Tracheal epithelial cell (primary cell): ENCODE measurements at places on chromosomes 5 and 9. TPM values are rescaled to one million over a fixed set of nuclear protein-coding genes. Genes with fewer than 3 reads are reported as not detected.

Gene PLCXD3
- under 0.01 TPM in 1 of 2 replicates, not detected in the other for total RNA-seq

Gene HSD17B3
- total RNA-seq: 1.2 and 1.3 TPM in 2 replicates

Gene CCL19
- total RNA-seq: not detected in 2 replicates

Gene ZNF462
- 14.5 and 18.1 TPM in 2 replicates for total RNA-seq

Gene SLC6A3
- total RNA-seq: not detected in 2 replicates

Gene HRCT1
- total RNA-seq: 0.85 TPM in 1 of 2 replicates, not detected in the other

Gene JAKMIP2
- not detected in 2 replicates for total RNA-seq

Gene FOXI1
- total RNA-seq: not detected in 2 replicates

Gene SLC4A9
- total RNA-seq: 0.21 TPM in 1 of 2 replicates, not detected in the other

Gene LEAP2
- total RNA-seq: 0.21 and 0.48 TPM in 2 replicates

Gene SFXN1
- 96.1 and 122 TPM in 2 replicates for total RNA-seq

Gene EGFLAM
- total RNA-seq: 3.0 TPM in 1 of 2 replicates, not detected in the other

Gene DNAH5
- 0.43 and 0.96 TPM in 2 replicates for total RNA-seq

Gene GABRB2
- not detected in 2 replicates for total RNA-seq

Gene ECPAS
- total RNA-seq: 79.9 and 94.9 TPM in 2 replicates

Gene PCDHGA10
- total RNA-seq: 2.2 and 4.3 TPM in 2 replicates

Gene SLC34A3
- not detected in 2 replicates for total RNA-seq

Gene GPR150
- total RNA-seq: 0.24 and 1.1 TPM in 2 replicates

Gene ACSL6
- 0.24 TPM in 1 of 2 replicates, not detected in the other for total RNA-seq

Gene MPDZ
- total RNA-seq: 6.4 and 13.7 TPM in 2 replicates

Gene DDX41
- 65.9 and 106 TPM in 2 replicates for total RNA-seq

Gene COL15A1
- total RNA-seq: under 0.01 TPM in 1 of 2 replicates, not detected in the other

Gene TMEM245
- 40.0 and 47.1 TPM in 2 replicates for total RNA-seq

Gene STK32A
- total RNA-seq: 0.72 and 2.8 TPM in 2 replicates

Gene TLR4
- total RNA-seq: 0.48 and 0.64 TPM in 2 replicates

Gene PCDHB5
- 0.24 and 0.64 TPM in 2 replicates for total RNA-seq

Gene DIPK1B
- total RNA-seq: 0.43 and 5.3 TPM in 2 replicates

Gene DNAJC21
- total RNA-seq: 29.2 and 46.0 TPM in 2 replicates

Gene PCDH12
- 0.72 TPM in 1 of 2 replicates, not detected in the other for total RNA-seq

Gene FOXD4L6
- total RNA-seq: not detected in 2 replicates

Gene LTC4S
- 1.1 TPM in 1 of 2 replicates, not detected in the other for total RNA-seq

Gene SAXO1
- total RNA-seq: not detected in 2 replicates

Gene C9orf72
- 8.4 and 26.2 TPM in 2 replicates for total RNA-seq

Gene PTGS1
- 1.9 TPM in 2 replicates for total RNA-seq

Gene GABRA6
- total RNA-seq: not detected in 2 replicates

Gene LHX2
- total RNA-seq: not detected in 2 replicates

Gene SERF1B
- 7.9 and 28.0 TPM in 2 replicates for total RNA-seq

Gene KCNT1
- total RNA-seq: not detected in 2 replicates

Gene TRIP13
- 1.9 and 7.5 TPM in 2 replicates for total RNA-seq

Gene MAML1
- total RNA-seq: 4.8 and 6.2 TPM in 2 replicates

Gene HTR1A
- total RNA-seq: not detected in 2 replicates

Gene SLC24A2
- total RNA-seq: not detected in 2 replicates

Gene PCDHA6
- 0.43 and 0.48 TPM in 2 replicates for total RNA-seq

Gene TSSK1B
- total RNA-seq: under 0.01 and 0.21 TPM in 2 replicates

Gene YTHDC2
- 12.3 and 17.9 TPM in 2 replicates for total RNA-seq

Gene GDNF
- total RNA-seq: under 0.01 TPM in 1 of 2 replicates, not detected in the other

Gene MLLT3
- 19.6 and 26.0 TPM in 2 replicates for total RNA-seq

Gene IRX2
- total RNA-seq: 22.2 and 22.6 TPM in 2 replicates
